Cardiac muscle cell (in vitro differentiated cells and primary cell): ENCODE measurements at places on chromosomes 13 and 19.
A peak's percentile ranks its signal among the peaks of the same experiment; 100 is the strongest.

DNA sequence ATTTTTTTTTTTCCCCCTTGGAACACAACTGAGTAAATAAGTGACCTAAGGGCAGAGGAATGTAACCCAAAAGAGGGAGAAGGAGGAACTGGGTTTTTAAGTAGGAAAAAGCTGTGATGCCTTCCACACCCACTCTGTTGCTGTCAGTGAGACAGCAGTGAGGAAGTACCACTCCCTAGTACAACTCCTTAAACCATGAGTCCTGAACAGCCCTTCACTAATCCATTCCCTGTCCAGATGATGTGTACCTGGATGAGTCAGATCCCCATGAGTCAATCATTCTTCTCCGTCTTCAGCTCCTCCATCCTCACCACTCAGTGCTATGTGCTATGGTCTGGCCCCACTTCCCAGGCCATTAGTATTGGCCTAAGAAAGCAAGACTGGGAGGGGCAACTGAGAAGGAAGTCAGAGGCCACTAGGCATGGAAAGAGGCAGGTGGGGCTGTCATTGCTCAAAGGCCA, 12.9 kb upstream of the CXCL17 start:
- DNase-seq = no peak

- no peak for DNase-seq
Observed at GRCh38 chr19:15936950-15937349, 2.6 kb upstream of the CYP4F11 start.

- no peak for DNase-seq
Observed at GRCh38 chr19:11587975-11588631, 9.2 kb upstream of the ZNF627 start.

- DNase-seq = no peak
Observed at GRCh38 chr13:98886587-98887230, 91.2 kb downstream of the DOCK9 start.

GRCh38 chr13:106533101-106533942, 2.1 kb downstream of the EFNB2 start:
- peak; percentile 92 for DNase-seq

DNA sequence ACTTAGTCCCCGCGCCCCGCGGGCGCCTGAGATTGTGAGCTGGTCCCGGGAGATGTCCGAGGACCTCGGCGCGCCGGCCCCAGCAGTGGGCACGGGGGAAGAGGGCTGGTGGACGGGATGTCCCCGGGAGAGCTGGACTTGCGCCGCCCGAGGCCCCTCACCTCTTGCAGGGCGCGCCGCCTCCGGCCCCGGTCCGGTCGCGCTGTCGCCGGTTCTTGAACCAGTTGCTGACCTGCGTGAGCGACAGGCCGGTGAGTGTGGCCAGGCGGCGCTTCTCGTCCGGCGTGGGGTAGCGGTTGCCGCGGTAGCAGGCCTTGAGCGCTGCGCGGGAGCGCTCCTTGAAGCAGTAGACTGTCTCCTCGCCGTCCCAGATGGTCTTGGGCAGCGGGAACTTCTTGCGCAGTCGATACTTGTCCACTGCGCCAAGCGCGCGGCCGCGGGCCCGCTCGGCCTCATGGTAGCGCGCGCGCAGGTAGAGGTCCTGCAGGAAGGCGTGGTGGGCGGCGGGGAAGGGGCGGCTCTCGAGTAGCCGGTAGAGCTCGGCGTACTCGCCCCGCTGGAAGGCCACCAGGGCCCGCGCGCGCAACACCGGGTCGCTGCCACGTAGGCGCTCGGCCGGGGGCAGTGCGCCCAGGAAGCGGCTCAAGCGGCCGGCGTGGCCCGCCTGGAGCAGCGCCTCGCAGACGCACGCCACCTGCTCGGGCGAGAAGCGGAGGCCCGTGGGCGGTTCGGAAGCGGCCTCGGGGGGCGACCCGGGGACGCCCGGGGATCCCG, 984 bp downstream of the SIX5 start:
- peak; percentile 77 for DNase-seq

GRCh38 chr13:113770937-113771336, 11.9 kb downstream of the TMEM255B start:
- no peak for DNase-seq

DNA sequence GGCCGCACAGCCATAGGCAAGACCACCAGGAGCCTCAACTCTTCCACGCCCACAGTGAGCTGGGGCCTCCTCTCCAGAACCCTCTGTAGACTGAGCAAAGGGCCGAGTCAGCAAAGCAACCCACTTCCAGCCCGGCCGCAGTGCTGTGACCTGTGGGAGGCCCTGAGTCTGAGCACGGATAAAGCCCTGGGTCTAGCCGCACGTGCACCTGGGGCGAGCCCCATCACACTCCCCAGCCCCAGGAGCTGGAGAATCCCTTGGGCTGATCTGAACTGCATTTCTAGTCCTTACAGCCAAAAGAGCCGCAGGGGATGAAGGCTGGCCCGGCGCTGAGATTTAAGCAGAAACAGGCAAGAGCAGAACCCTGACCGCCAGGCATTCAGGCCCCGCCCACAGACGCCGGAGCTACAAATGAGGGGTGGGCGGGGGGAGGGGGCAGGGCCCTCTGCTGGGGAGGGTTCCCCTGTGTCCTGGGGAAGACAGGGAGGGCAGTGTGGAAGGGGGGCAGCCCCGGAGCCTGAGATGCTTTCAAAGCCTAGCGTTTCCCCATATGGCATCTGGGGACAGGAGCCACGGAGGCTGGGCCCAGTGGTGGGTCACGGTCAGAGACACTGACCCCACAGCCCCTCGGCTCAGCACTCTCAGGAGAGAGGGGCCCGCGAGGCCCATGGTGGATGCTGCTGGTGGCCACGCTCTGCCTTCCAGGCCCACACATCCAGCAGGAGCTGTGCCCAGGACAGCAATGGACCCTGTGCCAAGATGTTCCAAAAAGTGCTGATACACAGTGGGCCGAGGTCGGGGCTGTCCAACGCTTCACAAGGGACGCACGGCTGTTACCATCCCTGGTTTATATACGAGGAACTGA, 4.9 kb downstream of the TMEM259 start:
- DNase-seq = no peak

DNA sequence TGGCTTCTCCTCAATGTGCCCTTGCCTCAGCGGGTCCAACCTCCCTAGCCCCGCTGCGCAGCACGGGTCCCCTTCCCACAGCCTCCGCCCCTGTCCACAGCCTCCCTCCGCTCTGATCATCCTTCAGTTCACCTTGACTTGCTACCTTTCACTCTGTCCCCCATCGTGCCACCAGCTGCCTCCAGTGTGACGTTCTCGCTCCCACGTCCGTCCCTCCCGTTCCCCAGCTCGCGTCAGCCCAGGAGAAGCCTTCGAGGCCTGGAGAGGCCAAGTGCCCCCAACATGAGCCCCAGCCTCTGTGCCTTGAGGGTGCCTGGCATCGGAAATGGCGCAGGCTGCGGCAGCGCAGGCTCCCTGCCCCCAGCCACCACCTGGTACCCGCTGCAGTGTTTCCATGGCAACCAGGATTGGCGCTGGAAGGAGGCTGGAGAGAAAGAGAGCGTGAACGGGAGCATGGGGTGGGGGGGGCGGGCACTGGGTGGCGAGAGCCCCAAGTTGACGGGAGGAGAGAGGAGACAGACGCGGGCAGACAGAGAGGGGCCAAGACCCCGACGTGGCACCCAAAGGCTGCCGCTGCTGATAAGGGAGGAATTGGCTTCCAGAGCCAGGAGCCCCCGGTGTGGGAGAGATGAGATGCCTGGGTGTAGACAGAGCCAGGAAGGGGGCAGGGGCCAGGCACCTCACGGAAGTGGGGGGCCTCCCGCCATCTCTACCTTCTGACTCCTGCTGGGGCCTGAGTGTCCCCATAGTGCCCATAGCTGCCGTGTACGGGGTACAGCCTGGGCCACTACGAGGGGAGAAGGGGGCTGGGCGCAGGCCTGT, 844 bp upstream of the ASPDH start:
- no peak for DNase-seq
